Suppressor macrophage treated with lipopolysaccharide for 4 hours (primary cell): ENCODE measurements at places on chromosomes 3 and 15.

GRCh38 chr3:2096216-2096615 is 2.5 kb upstream of the CNTN4 start:
- no peak for DNase-seq

GRCh38 chr3:99579965-99580364 is 58.4 kb upstream of the COL8A1 start:
- no peak for DNase-seq

DNA sequence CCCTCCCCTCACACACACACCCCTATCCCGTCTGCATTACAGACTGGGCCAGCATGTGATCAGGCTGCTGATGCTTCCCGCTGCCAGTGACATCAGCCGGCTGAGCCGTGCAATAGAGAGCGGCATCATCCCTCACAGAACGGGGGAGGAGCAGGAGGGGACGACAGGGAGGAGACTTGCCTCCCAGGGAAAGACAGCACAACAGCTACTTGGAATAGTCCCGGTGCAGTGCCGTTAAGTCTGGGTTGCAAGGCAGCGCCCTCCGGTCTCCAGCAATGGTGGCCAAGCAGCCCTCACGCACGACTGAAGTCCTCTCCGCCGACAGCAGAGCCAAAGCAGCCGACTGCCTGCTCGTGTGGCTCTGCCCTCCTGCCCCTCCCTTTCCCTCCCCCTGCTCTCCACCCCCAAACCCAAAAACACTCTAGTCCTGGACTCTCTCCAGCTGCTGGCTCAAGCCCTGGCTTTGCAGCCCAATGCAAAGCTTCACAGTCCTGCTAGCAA is 31.5 kb upstream of the RPS17 start:
- peak; percentile 48 for DNase-seq

DNA sequence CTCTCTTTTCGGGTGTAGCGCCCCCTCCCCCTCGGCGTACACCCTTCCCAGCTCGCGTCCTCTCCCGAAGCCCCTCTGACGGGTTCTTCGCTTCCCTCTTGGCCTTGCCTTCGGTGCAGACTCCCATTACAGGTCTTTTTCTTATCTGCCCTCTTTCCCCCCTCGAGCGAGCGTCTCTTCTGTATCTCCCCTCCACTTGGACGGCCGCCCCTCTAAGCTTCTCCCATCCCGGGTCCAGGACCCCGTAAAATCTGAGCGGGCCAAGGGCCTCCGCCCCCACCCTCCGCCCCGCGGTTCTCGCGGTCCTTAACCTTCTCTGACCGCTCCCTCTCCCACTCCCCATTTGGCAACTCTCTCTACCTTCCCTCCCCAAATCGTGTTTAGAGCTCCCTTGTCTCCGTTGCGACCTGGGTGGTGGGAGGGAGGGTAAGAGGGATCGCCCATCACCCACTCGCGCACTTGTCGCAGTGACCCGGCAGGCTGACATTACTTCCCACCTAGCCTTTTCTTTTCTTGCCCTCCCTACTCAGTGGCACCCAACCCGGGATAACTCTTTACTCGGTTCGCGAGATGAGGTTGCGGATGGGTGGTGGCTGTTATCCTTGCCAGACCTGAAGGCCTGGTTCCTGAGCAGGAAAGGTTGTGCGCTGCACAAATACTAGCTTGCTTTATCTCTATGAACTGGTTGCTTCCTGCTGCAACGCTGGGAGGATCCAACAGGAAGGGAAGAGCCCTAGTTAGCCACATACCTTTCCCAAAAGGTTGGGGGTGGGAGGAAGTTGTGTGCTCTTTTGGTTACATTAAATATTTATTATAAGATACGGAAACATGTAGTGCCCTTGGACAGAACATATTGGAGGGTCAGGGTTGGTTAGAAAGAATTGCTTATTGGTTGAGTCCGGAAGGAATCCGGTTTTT is 922 bp downstream of the RAB11A start:
- peak; percentile 19 for DNase-seq

- DNase-seq, result no peak
Observed at GRCh38 chr3:29896856-29897255, 616.0 kb downstream of the RBMS3 start.

- DNase-seq, result no peak
Observed at GRCh38 chr15:95327661-95328060, 1002.8 kb upstream of the NR2F2 start.

- no peak for DNase-seq
Observed at GRCh38 chr3:107870943-107871638, 219.7 kb downstream of the CD47 start.
